Naive thymus-derived CD8-positive, alpha-beta T cell (primary cell): ENCODE measurements at places on chromosomes 6 and 20.

GRCh38 chr20:49392745-49393144 lies 89.7 kb downstream of the KCNB1 start:
- no peak for DNase-seq

DNA sequence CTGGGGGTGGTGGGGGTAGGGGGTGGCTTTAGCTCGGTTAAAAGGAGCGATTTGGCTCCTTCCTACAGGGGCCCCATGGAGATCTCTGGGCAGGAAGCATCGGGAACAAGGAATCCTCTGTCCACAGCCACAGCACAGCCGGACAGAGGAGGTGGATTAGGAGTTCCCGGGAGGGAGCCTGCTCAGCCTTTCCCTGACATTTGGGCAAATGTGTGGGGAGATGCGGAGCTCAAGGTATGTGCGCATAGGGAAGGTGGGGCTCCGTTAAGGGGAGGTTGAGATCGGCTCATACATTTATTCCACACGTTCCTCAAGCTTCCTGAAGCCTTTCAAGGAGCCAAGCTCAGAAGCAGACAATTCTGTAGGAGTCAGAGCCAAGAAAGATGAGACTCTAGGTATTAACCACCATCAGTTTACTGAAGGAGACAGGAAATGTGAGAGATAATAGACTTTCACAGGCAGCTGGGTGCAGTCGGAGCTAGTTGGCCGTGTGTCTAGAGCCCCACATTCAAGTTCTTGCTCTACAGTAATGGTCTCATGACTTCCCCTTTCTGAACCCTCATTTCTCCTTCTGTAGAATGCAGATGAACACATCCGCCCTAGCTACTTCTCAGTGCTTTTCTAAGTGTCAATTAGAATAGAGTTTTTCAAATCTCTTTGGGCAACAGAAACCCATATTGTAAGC lies 40.8 kb upstream of the EPB41L1 start:
- DNase-seq = no peak

GRCh38 chr6:139343052-139343750 lies 31.2 kb downstream of the CITED2 start:
- no peak for DNase-seq

- DNase-seq = no peak
These were observed 1293.0 kb downstream of the GRIK2 start for GRCh38 chr6:102686461-102686860.

- DNase-seq = no peak
These were observed 124.3 kb downstream of the GRM1 start for GRCh38 chr6:146153040-146153758.

GRCh38 chr20:63854069-63854765 lies 7.1 kb upstream of the ABHD16B start:
- no peak for DNase-seq

DNA sequence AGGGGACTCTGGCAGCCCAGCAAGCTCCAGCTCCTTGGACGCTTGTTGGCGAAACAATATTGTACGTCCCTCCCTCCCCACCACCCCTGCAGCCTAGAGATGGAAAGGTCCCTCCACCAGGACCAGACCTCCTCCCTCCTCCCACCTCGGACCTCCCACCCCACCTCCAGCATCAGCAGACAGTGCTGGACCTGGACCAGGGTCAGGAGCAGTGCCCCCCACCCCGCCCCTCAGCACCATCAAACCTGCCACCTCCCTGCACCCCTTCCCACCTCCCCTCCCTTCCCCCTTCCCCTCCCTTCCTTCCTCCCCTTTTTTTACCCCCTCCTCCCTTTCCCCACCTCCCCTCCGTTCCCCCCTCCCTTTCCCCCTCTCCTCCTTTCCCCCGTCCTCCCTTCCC lies 98.4 kb downstream of the TAF4 start:
- no peak for DNase-seq

GRCh38 chr20:3209257-3209945 lies at the start of gene ITPA:
ITPA (plus strand) TSS chr20:3209498; CDS start chr20:3209552, 54 bp downstream.
- DNase-seq = peak; percentile 41

DNA sequence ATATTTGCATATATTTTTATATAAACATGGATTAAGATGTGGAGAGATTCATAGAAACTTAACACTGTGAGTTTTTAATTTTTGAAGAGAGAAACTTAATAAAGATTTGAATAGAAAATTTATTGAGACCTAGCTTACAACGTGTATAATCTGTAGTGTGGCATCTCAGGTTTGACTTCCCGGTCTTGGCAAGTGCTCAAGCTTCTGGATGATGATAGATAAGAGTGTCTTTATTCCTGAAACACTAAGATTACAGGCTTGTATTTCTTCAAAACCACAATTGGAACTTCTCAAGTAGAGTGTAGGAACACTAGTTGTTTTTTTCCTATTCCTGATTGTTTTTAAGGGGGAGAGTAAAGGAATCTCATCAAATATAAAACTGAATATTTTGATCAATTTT lies 64.6 kb upstream of the NOTCH4 start:
- no peak for DNase-seq

- no peak for DNase-seq
These were observed 13.3 kb downstream of the FRK start for GRCh38 chr6:116047173-116047933.

GRCh38 chr6:37407948-37408347 lies 25.1 kb upstream of the CMTR1 start:
- no peak for DNase-seq

DNA sequence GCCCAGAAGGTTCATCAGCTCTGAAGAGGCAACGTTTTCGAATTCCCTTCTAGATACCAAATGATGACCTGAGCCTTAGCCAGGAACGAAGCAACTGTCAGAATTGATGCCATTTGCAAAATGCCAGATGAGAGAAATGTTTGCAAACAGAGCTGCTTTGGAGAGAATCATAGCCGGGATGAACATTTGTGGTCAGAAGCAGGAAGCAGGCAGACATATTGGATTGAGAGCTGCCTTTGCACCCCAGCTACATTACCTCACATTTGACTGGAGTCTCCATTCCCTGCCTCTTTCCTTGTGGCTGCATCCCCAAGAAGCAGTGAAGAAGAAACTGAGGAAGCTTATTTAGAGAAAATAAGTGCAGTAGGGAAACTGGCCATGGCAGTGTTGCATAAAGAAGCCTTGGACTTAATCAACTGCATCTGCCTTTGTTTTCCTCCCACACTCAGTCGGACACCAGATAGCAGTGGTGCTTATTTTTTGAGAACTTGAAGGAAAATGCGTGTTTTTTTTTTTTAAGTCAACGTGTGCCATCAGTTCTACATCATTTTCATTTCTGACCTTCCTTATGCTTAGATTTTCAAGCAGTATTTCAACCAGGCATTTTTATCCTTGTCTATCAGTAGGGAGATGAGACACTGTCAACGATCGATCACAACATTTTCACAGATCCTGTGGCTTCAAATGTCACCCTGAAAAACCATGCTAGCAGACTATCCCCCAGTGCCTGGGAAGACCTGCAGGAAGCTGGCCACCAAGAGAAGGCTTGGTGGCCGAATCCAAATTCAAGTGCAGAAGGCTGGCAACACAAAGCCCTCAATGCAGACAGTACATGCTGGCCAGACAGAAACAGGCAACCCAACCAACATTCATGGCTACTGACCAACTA lies 541.2 kb upstream of the JARID2 start:
- DNase-seq = no peak

GRCh38 chr6:160088784-160089533 lies 32.7 kb upstream of the SLC22A1 start:
- no peak for DNase-seq

GRCh38 chr6:44667668-44668390 lies 280.3 kb downstream of the CDC5L start:
- DNase-seq = peak; percentile 25

DNA sequence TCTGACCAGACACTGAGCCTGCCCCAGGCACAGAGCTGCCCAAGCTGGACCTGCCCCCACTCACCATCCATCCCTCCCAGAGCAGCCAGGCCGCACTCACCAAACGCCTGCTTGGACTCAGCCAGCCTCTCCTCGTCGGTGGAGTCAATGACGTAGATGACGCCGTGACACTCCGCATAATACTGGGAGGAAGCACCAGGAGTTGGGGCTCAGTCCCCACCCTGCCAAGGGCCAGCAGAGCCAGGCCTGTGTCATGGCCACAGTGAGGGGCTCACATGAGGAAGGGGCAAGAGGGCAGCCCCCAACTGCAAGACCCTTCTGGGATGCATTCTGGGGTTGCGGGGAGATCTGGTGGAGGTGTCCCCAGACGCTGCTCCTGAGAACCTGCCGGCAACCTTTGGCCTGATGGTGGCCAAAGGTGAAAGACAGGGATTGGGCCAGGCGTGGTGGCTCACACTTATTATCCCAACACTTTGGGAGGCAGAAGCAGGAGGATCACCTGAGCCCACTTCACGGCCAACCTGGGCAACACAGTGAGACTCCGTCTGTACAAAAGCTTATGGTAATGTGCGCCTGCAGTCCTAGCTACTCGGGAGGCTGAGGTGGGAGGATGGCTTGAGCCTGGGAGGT lies 5.6 kb downstream of the ARFRP1 start:
- DNase-seq = no peak

DNA sequence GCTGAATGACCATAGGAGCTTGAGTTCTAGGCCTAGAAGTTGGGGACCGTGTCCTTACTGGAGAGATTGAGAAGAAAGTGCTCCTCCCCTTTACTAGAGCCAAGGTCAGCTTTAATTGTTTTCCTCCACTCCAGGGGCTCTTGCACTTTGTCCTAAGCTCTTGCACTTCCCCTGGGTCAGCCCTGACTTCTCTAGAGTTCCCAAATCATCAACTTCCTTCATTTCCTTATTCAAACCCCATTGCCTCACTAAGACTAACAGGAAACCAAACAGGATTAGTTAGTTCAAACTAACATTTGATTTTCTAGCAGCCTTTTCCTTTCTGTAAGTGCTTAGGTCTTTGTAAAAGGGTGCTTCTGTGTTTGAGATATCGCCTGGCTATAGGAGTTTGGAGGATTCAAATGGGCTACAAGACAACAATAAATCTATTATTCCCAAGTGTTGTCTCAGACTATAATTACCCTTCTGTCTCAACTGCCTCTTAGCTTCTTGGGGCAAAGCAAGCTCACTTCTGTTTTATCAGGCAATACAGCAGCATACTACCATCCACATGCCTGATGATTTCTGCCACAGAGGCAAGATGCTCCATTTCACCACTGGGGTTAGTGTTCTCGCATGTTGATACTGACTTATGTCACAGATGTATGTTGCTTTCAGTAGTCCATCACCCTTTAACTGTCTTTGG lies 12.8 kb upstream of the DTNBP1 start:
- DNase-seq = no peak

DNA sequence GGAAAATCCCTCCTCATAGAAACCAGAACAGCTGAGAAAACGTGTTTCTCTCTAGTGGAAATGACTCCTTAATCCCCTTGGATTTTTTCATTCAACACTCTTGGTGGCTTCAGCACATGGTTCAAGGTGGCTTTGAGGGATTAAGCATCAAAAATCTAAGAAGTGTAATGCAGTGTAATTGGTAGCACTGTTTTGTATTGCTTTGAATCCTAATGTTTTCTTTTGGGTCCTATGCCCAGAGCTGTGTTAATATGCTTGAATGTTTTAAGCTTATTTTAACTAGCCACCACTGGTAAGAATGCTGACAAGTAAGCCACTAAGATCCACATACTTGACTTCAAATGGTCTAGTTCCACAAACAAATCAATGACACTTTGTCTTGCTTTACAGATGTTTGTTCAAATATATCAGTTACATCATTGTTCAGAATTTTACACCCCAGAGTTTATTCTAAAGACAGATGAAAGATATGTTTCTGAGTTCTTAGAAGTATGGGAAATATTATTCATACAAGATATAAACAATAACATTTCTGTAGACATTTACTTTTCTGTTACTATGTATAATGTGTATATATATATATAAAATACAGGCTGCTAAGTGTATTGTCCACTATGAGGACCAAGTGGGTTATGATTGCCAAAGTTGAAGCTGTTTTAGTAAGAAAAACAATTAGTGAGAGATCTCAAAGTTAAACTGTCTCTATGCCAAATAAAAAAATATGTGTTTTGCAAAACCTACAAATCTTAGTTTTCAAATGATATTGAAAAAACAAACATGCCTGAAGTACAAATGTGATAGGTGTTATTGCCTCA lies 220.8 kb downstream of the OGFRL1 start:
- DNase-seq = no peak

- no peak for DNase-seq
These were observed 13.0 kb downstream of the ADRM1 start for GRCh38 chr20:62315773-62316172.

- no peak for DNase-seq
These were observed 37.7 kb downstream of the MAP3K4 start for GRCh38 chr6:161029195-161029809.

- DNase-seq = no peak
These were observed 35.8 kb downstream of the PDSS2 start for GRCh38 chr6:107423474-107423990.
